ENCODE measurements at places on chromosomes 13 and 19.

DNA sequence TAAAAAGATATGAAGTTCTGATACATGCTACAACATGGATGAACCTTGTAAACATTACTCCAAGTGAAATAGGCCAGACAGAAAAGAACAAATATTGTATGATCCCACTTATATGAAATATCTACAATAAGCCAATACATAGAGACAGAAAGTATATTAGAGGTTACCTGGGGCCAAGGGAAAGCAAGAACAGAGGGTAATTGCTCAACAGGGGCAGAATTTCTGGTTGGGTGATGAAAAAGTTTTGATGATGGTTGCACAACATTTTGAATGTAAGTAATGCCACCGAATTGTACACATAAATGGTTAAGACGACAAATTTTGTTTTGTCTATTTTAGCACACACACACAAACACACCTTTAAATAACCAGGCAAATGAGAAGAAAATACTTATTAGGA, 268.4 kb downstream of the FOXO1 start:
- no peak for DNase-seq

DNA sequence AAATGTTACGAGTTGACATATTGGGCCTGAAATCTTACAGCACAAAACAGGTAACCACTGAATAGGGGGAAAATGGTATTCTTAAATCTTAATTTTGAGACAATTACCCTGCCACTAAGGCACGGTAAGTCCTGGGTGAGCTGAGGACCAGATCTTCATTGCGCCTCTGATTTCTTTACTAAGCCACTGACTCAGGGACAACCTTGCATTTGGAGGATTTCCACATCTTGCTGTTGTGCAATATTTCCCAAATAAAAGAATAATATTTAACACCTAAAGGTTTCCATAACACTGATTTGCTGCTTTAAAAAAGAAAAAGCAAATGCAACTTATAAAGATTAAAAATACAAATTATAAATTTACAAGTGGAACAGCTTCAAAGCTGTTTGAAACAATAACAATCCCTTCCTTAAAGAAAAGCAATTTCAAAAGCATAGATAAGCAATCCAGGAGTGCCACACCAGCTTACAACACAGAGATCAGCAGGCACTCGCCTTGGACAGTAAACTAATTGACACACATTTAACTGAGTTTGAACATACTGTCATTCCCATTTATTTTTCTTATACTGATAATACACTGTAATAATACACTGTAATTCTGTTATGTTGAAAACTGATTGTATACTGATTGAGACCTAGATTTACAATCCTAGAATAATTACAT, 79.6 kb upstream of the DOCK9 start:
- no peak for DNase-seq

DNA sequence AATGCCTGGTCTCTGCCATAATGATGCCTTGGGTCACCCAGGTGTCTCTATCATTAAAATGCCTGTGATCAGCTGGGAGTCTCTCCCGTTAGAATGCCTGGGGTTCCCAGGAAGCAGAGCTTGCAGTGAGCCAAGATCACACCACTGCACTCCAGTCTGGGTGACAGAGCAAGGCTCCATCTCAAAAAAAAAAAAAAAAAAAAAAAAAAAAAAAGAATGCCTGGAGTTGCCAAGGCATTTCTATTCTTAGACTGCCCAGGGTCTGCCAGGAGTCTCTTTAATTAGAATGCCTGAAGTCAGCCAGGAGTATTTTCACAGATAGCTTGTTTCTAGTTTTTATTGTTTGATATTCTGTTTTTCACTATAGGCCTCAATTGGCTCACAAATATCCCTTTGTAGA, 1552.5 kb downstream of the UQCRFS1 start:
- DNase-seq = no peak

GRCh38 chr13:52947921-52948373, 80.7 kb upstream of the OLFM4 start:
- DNase-seq = no peak

- peak; percentile 77 for DNase-seq
These were observed 3.9 kb upstream of the ZNF135 start for GRCh38 chr19:58054901-58055874.

DNA sequence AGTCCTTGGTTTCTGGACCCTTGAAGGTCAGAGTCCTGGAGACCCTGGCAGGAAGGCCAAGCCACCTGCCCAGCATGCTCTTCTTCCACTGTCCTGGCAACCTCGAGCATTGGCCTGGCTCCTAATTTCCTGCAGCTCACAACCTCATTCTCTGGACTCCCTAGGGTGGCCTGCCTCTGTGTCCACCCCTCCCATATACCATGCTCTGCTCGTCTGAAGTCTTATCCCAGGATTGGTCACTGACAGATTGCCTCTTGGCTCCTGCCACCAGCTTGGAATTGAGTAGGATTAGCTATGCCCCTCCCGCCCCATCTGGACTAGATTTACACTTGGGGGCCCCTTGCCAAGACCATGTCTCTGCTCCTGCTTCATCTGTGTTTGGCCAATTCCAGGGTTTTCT, 17.1 kb upstream of the WASF3 start:
- no peak for DNase-seq

DNA sequence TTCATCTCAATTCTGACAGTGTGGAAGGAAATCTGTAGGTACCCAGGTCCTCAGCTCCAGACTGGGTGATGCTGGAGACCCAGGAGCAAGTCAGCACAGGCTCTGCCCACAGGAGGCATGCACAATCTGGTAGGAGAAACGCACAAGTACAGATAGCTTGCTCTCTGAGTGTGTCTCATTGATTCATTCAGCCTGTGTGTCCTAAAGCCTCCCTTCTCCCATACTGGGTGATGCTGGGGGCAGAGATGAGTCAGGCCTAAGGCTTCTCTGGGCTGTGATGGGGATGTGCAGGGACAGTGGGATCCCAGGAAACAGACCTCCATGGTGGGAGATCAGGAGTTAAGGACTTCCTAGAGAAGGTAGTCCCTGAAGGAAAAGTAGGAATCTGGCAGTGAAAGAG, 6.8 kb downstream of the ZNF526 start:
- DNase-seq = no peak
